Stimulated activated CD4-positive, alpha-beta T cell treated with anti-CD3 and anti-CD28 coated beads, Interleukin-12 subunit alpha, Interleukin-12 subunit beta, amount 100 ng/mL, for 24 hours (primary cell): ENCODE measurements at places on chromosomes 5 and 9.

GRCh38 chr9:127535834-127536233, 76.2 kb upstream of the STXBP1 start:
- no peak for DNase-seq

- no peak for DNase-seq
Measured at GRCh38 chr5:163894645-163895044, 389.2 kb downstream of the MAT2B start.

DNA sequence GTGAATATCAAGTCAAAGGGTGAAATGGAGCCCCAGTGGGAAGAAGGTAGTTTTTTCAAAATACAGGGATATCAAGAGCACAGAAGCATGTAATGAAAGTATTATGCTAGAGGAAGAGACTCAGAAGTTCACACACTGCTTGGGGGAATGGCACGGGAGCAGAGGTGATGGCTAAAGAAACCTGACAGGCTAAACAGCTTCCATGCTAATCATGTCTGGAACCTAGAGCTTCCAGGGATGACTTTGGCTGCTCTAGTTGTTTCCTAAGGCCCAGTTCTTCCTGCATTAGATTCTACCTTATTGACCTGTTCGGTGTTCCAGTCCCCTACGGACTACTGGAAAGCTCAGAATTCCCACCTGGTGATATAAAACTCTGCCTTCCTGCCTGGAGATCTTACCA, 34.3 kb downstream of the TRIM32 start:
- DNase-seq = no peak

- no peak for DNase-seq
Measured at GRCh38 chr9:114233491-114234185, 78.3 kb downstream of the COL27A1 start.

GRCh38 chr9:110532908-110533665, 46.5 kb downstream of the SVEP1 start:
- no peak for DNase-seq
